Cardiac muscle cell (in vitro differentiated cells and primary cell): ENCODE measurements at places on chromosomes 2 and 18. TPM values are rescaled to one million over a fixed set of nuclear protein-coding genes. Genes with fewer than 3 reads are reported as not detected.

The KCNIP3 gene
- total RNA-seq = 3.6 and 5.2 TPM in 2 replicates

The CHRNG gene
- 0.04 TPM in 1 of 2 replicates, not detected in the other for total RNA-seq

The ACVR2A gene
- total RNA-seq = 8.9 and 12.4 TPM in 2 replicates

DNA sequence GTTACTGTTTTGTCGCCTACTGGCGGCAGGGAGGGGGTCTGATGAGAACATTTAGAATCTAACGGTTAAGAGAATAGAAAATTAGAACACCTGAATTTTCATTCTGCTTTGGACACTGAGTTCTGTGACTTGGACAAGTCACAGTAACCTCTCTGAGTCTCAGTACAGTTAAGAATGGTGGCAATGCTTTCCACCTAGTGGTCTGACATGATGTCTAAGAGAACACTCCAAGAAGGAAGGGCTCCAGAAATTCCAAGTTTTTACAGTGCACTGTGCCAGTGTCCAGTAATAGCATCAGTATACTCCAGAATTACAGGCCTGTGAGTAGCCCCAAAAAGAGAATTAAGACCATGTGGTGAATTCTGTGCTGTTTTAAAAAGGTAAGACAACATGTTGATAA lies 174.1 kb upstream of the ZFP36L2 start:
- DNase-seq = no peak
- no peak overlapping the region for H3K27ac ChIP-seq
- no peaks in the 10 kb centered on the region for H3K27me3 ChIP-seq
- H3K4me1 ChIP-seq = peaks cover 13% of the 10 kb centered on the region
- H3K4me3 ChIP-seq = no peak overlapping the region

DNA sequence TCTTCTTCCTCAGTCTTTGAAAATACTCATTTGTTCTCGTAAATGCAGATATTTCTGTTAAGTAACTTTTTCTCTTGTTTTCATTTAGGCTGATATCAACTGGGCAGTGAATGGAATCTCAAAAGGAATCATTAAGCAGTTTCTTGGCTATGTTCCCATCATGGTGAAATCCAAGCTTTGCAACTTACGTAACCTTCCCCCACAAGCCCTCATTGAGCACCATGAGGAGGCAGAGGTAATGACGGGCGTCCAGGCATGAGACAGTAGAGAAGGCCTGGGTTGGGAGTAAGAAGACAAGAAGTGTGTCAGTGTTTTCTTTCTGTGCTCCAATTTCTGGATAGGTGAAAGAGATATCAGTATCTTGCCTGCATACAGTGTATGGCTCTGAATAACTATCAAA lies 5.1 kb downstream of the POLR1B start:
- DNase-seq = peak; percentile 90
- no peak overlapping the region for H3K27ac ChIP-seq
- H3K4me1 ChIP-seq = no peaks in the 10 kb centered on the region
- no peak overlapping the region for H3K4me3 ChIP-seq
